ENCODE measurements at places on chromosomes 4 and X.

DNA sequence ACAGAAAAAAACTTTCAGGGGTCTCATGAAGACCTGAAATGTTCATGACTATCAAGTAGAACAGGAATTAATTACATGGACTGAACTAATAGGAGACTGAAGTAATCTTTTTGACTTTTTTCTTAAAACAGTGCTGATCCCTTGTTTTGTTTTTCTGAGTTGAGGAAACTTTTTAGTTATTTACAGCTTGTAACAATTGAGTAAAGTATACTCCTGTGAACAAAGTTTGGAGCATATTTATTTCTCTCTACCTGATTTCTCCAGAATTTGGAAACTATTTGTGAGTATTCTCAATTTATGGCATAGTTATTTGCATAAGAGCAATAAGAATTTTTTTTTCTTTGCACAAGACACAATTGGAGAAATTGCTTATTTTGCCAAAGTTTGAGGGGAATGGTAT lies 64.8 kb downstream of the PCDH18 start:
- DNase-seq = no peak

DNA sequence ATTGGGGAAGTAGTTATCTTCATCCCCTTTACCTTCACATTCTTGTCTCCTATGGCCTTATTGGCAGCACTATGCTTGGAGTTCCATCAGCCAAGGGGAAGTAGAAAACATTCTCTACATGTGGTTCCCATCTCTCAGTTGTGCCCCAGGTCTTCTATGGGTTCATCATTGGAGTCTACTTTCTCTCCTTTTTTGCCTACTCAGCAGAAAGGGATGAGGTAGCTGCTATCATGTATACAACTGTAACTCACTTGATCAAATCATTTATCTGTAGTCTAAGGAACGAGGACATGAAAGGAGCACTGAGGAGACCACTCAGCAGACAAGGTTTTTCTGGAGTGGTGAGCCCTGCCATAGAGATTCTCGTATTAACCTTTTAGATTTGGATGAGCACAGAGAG lies 119.0 kb upstream of the OR13H1 start:
- DNase-seq = no peak

DNA sequence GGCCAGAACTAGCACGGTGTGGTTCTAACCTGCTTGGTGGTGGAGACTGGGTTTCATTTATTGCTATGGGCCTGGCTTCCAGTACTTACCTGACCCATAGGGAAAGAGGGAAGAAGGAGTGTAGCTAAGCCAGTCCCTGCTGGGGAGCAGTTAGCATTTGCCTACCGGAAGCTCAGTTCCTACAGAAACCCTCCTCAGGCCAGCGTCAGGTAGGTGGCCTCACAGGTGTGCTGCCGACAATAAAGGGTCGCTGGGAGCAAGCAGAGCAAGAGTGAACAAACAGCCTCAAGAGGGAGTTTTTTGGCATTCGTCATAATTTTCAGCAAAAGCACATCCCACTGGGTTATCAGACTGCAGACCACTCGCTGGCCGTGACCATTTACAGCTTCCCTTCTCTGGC lies 740.6 kb upstream of the TENM3 start:
- DNase-seq = no peak

DNA sequence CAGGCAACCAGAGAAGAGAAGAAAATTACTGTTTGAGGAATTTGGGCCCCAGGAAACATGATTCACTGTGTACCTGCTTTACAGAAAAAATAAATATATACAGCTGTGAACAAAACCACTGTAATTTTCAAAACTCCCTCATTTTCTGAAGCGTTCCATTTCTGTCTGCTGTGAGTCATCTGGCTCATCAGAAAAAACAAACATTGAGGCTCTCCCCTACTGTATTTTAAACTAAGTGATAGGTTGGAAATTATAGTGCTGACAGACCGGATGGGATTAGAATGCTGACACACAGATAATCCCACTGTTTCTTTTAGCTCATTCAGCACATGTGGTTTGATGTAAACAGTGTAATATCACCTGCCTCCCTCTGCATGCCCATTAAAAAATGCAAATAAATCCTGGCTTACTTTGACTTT lies 847.0 kb downstream of the TRIML1 start:
- DNase-seq = peak; percentile 23
